ENCODE measurements at places on chromosomes 11 and 22.
A peak's percentile ranks its signal among the peaks of the same experiment; 100 is the strongest.

DNA sequence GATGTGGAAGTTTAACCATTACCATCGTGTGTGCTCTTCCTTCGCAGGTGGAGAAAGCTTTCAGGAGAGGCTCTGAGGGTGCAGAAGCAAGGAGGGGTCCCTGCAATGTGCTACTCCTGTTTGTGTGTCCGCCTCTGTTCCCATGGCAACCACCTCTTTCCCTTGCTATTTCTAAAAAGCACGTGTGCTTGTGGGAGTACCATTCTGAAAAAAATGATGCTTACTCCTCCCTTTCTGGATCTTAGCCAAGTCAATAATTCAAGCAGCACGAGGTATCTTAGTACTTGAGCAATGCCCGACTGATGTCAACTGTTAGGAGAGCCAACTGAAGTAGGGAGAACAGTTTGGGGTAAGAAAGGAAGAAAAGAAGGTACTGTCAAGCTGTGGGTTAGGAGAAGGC is 628.7 kb downstream of the NTM start:
- no peak for DNase-seq

DNA sequence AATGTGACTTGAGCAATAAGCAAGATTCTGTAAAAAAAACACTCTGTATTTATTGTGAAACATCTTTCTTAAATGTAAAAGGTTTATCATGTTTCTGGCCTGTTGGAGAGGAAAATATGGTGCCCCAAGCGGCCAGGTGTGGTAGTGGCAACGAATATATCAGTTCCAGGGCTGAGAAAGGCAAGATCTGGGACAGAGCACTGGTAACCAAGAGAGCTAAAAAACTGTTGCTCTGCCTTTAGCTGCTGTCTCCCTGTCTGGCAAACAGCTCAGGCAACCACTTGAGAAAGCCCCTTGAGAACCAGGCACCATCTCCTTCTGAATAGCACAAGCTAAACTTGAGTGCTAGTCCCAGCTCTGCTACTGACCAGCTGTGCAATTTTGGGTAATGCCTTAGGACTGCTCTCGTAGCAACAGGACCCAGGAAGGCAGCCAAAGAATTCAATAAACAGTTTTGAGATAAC is 129.9 kb downstream of the KCNC1 start:
- no peak for DNase-seq

DNA sequence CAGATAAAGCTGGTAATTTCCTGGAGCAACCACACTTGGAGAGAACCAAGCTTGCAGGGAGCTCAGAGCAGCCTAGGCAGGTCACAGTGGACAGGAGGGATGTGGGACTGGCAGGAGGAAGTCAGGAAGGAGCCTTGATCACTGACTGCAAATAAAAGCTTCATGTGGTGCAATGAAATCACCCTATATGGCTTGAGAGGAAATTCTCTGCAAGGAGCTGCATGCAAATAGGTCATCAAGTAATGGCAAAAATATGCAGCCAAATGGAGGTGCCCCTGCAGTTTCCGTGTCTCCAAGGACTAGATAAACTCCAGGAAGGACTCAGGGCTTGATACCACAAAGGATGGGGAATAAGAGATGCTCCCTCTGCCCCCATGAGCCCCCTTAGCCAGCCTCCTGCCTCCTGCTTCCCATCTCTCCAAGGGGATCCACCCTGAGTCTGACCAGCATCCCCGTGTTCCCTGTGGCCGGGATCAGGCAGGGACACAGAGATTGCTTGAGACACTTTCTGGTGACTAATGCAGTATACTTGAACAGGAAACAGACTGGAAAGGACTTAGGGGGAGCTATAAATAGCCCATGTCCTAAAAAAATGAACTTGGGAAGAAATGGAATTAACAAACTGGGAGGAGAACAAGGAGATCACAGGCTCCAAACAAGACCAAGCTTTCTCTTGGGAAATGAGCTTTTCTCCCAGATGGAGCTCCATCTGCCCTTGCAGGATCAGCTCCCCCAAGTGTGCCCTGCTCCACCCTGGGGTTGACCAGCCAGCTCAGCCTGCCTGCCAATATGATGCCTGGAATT is 23.9 kb upstream of the MICAL2 start:
- peak; percentile 74 for DNase-seq

- DNase-seq: no peak
Observed at GRCh38 chr11:83070044-83070701, 1.5 kb downstream of the RAB30 start.

- DNase-seq: no peak
Observed at GRCh38 chr11:47856186-47856585, 8.0 kb upstream of the NUP160 start.

DNA sequence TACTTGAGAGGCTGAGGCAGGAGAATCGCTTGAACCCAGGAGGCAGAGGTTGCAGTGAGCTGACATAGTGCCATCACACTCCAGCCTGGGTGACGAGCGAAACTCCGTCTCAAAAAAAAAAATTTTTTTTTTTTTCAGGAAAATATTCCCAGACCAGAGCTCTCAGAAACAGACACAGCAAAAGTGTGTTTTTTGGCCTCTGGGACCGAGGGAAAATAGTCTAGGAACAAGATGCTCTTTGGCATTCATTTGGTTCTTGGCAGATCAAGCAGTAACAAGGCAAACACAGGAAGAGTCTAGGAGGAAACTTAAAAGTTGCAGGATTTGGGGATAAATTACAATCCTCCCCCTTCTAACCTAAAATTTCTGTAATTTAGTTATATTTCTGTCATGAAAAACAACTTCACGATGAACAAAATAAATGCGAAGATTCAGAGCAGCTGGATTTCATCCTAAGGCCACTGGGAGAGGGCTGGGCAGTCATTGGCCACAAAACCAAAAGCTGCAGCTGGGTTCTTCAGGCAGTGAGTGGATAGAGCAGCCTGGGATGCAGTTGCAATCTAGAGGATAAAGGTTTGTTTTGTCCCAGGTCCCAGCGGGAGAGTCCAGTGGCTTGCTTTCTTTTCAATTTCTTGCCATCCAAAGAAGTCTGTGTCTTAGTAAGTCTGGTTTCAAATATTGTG is 19.7 kb downstream of the ATG16L2 start:
- no peak for DNase-seq

GRCh38 chr11:2217211-2218030 is 45.8 kb upstream of the TH start:
- DNase-seq: no peak

DNA sequence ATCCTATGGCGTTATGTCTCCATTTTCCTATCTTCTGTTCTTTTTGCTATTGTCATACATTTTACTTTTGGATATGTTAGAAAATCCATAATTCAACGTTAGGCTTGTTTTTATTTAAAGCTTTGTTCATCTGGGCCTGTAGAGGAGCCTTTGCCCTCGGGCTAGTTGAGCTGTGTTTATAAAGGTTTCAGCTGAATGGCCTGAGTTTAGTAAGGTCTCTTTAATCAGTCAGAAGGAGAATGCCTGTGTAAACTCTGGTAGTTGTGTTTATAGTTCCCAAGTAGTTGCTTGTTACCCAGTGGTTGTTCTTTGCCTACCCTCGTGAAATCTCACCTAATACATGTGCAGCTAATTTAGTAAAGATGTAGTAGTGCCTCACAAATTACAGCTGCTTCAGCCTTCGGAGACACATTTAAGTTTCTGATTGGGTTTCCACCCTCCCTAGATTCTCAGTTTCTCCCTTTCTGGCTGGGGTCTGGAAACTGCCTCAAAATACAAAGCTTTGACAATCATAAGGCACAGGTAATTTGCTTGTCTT is 33.1 kb downstream of the MTMR3 start:
- DNase-seq: no peak

GRCh38 chr11:75402002-75402773 is 2.9 kb downstream of the RPS3 start:
- DNase-seq: no peak

DNA sequence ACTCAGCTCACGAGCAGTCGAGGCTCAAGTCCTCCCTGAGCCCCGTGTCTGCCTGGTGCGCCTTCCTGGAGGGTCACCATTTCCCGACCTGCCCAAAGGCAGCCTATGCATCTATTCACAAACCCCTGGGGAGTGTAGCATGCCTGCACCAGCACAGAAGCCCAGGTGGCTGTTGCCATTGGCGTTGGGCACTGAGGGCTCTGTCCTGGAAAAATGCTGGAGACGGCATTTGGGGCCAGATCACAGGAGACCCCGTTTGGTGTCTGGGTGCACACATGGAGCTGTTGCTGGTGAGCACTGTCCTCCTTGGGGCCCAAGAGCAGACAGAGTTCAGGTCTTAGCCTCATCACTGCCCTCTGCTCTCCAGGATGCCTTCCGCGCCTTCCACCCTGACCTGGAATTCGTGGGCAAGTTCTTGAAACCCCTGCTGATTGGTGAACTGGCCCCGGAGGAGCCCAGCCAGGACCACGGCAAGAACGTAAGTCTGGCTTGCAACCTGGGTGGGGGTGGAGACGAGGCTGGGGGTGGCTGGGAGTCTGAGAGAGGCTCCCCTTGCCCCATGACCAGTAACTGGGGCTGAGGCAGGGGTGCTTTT is 9.4 kb downstream of the FADS2 start:
- no peak for DNase-seq

DNA sequence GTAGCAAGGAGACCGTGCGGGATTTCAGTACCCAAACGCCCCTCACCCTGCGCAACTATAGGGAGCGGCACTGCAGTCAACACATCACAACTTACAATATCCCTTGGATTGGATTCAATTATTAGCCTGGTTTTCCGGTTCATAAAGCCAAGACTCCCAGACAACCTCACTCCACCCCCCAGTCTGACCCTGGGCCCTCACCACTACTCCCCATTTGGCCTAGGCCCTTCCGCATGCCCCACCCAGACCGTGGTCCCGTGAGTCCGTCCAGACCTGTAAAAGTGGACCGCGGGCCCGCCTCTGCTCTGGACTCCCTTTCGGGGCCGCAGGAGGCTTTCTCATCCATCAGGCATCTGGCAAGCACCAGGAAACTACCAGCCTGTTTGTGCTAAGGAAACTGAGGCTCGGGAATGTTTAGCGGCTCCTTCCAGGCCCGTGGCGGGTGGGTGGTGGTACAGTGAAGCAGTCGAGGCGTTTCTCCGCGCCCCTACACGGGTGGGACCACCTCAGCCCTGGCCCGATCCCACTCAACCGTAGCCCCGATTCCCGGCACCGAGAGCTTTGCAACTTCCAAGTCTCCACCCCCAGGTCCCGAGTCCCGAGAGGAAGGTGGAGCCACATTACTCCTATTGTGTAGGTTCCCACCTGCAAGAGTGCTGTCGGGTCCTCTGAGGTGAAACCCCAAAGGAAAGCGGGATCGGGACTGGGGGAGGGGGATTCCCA is 679 bp upstream of the DPP3 start:
- DNase-seq: no peak

DNA sequence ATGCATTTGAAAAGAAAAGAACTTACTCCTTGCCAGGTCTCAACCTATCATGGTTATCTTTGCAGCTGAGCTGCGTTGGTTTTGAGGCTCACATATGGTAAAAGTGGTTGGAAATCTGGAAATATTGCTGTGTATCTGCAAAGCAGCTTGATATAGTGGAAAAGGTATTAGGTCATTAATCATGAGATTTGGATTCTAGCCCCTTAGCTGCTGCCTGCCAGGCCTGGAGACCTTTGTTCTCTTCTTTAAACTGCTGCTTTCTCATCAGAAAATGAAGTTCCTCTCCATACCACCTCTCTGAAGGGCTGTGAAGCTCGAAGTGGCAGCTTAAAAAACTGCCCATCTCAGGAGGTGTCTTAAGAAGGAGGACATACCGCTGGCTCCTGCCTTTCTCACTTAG is 5.7 kb downstream of the PPARA start:
- DNase-seq: no peak
